ENCODE measurements at places on chromosomes 5 and 9.

- no peak for DNase-seq
Observed at GRCh38 chr5:132425009-132425937, 55.8 kb downstream of the SLC22A5 start.

GRCh38 chr9:135010921-135011320 is 76.5 kb upstream of the OLFM1 start:
- DNase-seq: no peak

DNA sequence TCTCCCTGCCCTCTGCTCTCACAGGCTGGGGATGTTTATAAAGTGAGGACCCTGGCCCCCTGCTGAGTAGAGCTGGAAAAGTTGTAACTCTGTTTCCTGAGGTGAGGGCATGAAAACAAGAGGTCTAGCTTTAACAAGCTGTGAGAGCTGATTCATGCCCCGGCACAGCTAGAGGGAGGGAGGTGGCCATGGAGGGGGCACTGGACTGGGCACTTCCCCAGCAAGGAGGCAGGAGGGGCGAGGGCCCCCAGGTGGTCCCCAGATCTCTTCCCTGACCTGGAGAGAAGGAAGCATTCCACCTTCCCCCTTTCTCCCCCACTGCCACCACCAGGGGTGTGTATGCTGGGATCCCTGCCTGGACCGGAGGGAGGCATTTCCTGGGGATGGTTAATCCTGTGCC is at the start of gene MSMP:
TSS of gene MSMP (minus strand) at position 13 of the 400 bp plus-strand sequence. CDS start 147 bp downstream, outside the sequence.
- DNase-seq: no peak

GRCh38 chr5:181187500-181188213 is 17.3 kb downstream of the TRIM7 start:
- no peak for DNase-seq

DNA sequence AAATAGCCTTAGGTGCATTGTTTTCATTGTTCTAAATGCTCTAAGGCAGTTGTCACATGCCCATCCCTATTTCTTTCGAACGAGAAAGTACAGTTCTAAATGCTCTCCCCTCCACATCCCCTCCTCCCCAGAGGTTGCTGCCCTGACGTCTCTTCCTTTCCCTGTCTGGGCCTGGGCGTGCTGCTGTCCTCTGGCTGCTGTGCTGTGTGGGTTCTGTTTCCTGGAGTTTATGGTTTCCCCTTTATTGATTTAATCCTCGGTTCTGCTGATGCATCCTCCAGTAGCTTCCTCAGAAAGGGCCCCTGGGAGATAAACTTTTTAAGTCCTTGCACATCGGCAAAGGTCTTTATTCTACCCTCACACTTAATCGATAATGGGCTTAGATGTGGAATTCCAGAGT is 48.8 kb downstream of the MVB12B start:
- peak; percentile 62 for DNase-seq

DNA sequence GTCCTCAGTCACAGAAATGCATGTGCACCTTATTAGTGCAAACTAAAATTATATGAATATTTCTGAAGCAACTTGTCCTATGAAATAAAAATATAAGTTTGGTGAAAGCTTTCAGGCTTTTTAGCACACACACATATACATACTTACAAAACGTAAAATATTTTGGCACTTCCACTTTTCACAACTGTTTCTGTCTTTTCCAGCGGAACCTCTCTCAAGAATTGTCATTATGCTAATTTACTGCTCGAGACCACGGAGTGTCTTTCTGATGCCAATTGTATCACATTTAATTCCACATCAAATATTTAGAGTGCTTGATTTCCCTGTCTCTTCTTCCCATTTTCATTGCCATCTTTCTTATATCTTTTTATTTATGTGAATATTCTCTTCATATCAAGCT is 100.4 kb downstream of the MEF2C start:
- no peak for DNase-seq

GRCh38 chr5:34045023-34045422 is 2.0 kb upstream of the C1QTNF3 start:
- DNase-seq: no peak

GRCh38 chr5:129541648-129542251 is 81.7 kb downstream of the ADAMTS19 start:
- no peak for DNase-seq

DNA sequence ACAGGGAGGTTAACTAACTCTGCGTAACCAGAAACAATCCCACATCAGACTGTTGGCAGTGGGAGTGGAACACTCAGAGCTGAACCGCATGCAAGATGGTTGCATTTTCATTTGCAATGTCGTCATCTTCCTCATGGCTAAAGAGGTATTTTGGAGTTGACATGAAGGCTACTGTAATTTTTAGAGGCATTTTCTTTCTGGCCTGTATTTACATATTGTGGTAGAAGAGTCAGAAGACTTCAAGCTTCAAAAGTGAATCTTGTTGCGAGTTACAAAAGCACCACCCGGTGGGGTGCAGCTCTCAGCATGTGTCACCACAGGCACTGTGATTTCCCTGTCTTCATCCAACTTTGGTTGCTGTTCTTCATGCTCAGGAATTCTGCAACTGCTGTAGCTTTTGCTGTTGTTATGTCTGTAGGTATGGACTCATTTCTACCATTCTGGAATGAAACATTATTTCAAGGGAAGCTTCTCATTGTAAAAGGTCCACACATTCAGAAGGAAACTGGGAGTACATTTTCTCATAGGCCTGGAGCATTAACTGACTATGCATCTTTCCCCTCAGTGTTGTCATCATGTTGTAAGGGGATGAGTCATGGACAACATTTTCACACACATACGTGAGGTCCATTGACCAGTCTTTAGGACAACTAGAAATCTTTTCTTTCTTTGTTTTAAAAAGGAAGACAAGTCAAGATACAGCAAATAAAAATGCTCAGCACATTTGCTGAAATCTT is 35.4 kb upstream of the GDNF start:
- no peak for DNase-seq

DNA sequence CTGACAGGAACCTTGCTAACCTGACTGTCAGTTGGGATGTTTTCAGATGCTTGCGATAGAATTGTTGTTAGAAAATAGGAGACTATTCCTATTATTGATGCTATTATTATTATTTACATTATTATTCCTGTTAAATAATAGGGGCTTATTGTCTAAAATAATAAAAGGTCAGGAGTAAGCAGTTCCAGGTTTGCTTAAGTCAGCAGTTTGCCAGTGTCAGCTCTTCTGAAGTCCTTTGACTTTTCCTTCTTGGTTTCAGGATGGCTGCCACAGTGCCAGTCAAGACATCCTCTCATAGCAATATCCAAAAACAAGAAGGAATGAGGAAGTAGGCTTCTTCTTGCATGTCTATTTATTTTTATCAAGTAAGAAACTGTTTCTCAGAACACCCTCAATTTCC is 141.7 kb upstream of the MARCHF11 start:
- DNase-seq: no peak

DNA sequence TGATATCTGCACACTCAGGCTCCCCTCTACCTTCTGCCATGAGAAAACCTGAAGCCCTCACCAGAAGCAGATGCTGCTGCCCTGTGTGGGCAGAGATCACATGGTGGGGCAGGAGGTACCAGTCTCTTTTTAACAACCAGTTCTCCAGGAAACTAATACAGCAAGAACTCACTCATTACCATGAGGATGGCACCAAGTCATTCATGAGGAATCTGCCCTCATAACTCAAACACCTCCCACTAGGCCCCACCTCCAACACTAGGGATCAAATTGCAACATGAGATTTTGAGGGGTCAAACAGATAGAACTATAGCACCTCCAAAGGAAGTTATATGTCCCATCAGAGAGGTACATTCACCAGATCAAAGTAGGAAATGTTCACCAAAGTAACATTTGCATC is 136.3 kb upstream of the SHB start:
- no peak for DNase-seq

DNA sequence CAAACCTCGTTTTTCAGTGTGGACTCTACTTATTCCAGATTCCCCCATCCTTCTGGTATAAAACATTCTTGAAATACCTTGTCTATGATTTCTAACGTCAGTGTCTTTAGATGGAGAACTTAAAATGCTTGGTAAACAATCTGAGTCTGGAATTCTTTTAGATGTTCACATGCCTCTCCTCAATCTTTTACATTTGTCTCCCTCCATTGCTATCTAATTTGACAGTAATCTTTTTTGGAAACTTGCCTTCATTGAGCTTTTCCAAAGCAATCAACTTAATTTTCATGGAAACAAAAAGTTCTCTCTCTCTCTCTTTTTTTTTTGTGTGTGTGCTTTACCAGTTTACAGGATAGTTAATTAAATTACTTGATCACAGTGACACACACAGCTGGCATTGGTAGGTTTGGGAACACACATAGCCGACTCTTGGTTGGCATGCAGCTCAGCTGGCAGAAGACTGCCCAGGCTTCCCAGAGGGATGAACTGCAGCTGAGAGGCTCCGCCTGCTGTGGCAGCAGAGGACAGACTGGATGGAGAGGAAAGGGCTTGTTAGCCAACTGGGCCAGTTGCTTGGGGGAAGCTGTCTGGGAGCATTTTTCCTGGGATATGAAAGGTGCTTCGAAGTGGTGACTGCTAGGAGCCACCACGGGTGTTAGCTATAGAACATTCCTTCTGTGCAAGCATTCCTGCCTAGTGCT is 271.3 kb downstream of the ZSWIM6 start:
- DNase-seq: peak; percentile 81

DNA sequence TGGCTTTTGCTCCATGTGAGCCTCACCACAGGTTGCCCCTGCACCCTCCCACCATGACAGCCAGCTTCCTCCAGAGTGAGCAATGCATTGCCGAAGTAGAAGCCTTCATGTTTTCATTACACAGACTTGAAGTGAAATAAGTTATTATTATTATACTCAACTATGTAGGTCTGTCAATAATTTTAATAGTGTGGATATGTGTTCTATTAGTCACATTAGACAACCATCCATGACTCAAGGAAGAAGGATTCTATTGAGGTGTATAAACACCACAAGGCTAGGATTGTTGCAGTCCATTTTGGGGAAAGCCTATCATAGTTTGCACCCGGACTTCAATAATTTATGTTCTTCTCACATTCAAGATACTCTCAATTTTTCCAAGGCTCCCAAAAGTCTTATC is 369.5 kb downstream of the TAF11L14 start:
- no peak for DNase-seq

GRCh38 chr5:116569999-116570398 is 4.6 kb downstream of the SEMA6A start:
- DNase-seq: no peak

GRCh38 chr9:125755340-125755739 is 8.2 kb downstream of the PBX3 start:
- DNase-seq: peak; percentile 23

- peak; percentile 52 for DNase-seq
Observed at GRCh38 chr9:131697097-131697496, 42.8 kb downstream of the RAPGEF1 start.

DNA sequence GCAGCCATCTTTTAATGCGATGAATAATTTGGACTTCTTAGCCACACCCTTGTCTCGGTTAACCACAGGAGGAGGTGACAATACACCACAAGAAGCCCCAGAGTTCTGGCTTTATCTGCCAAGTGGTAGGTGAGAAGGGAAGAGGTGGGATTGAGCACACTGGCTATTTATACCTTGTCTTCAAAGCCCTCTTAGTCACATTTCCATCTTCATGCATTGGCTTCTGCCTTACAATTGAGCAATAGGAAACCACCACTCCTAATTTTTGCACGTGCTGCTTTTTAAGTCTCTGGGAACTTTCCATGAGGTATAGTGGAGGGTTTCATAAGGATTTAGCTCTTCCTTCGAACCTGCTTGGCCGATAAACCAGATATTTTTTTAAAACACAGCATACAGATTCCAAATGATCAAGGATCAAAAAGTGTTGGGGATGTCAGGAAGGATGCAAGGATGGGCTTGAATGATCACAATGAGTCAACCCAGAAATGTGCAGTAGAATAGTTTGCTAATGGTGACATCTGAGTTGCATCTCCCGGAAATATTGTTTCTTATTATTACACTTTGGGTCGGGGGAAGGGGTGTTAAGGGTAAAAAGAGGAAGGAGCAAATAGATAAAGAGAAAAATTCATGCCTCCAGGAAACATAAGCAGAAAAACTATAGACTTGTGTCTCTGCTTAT is 25.5 kb downstream of the PLAC8L1 start:
- DNase-seq: no peak

- no peak for DNase-seq
Observed at GRCh38 chr9:85212887-85213286, 528.9 kb downstream of the AGTPBP1 start.

- DNase-seq: no peak
Observed at GRCh38 chr9:116644091-116644688, 42.9 kb upstream of the TRIM32 start.

DNA sequence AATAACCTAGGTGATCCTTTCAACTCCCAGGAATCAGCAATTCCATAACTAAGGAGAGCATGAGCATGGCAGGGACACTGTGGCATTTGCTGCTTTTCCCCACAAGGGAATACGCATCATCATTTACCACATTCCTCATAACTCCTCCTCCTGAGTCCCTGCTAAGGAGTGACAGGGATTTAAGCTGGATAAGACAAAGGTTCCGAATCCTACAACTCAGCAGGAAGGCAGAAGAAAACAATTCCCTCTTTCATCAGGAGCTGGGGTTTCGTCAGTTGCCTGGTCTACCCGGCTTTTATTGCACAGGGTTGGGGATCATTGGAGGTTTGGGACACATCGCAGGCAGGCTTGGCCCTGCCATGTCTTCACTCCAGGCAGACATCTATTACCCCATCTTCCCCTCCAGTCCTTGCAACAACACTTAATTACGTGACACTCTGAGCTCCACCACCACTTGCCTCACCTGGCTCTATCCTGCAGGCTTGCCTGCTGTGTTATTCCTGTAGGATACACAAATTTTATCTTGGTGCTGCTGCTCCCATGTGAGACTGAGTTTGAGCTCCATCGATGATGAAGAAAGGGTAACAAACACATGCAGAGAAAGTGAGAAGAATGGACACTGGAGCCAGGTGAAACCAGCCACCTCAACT is 563.0 kb upstream of the KLF4 start:
- DNase-seq: no peak

DNA sequence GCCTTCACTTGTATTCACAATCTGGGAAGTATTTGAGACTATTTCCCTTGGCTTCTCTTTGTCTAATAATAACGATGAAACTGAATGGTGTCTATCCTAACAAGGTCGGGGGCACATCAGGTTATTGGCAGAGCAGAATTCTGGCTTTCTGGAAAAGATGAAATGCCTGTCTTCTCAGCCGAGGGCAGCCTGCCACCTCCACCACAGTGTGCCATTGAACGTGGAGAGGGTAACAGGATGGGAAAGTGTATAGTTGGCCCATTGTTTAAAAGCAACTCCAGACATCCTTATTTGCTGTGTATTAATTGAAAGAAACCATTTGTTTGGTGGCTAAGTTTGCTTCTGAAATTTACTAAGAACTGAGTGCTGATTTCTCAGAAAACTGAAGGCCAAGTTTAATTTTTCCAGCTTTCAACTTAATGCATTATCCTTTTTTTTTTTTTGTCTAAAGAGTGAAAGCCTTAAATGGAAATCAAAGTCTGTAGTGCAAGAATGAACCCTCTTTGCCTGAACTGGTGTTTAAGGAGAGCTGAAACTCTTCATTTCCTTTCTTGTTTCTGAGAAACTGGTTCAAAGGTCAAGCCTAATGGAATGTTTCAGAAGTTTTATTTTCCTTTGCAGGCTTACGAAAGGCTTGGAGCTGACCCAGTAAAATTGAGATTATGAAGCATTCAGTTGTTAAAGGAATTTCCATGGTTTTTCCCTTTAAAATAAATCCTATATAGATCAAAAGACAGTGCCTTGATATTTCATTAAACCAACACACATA is 563.7 kb upstream of the DAP start:
- DNase-seq: peak; percentile 31

- no peak for DNase-seq
Observed at GRCh38 chr9:98570663-98571440, 137.9 kb downstream of the GABBR2 start.

GRCh38 chr5:100900142-100900795 is 2.8 kb downstream of the ST8SIA4 start:
- peak; percentile 32 for DNase-seq

- no peak for DNase-seq
Observed at GRCh38 chr9:121398374-121398773, 28.3 kb upstream of the STOM start.
